ENCODE measurements at places on chromosomes 2 and 18.

DNA sequence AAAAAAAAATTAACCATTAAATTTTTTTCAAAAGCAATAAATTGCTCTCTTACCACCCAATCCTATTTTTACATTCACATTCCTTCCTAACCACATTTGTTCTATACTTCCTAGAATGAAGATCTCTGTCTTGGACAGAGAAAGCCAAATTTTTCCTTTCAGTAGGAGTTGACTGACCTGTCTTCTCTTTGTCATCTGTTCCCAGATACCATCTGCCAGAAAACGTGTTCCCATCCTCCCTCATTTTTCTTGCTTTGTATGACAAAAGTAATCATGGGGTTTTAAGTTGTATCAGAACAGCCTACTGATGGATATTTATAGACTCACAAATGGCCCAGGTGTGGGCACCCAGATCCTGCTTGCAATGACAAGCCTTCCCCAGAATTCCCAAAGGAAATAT, 182.1 kb downstream of the CYP26B1 start:
- DNase-seq, result no peak

DNA sequence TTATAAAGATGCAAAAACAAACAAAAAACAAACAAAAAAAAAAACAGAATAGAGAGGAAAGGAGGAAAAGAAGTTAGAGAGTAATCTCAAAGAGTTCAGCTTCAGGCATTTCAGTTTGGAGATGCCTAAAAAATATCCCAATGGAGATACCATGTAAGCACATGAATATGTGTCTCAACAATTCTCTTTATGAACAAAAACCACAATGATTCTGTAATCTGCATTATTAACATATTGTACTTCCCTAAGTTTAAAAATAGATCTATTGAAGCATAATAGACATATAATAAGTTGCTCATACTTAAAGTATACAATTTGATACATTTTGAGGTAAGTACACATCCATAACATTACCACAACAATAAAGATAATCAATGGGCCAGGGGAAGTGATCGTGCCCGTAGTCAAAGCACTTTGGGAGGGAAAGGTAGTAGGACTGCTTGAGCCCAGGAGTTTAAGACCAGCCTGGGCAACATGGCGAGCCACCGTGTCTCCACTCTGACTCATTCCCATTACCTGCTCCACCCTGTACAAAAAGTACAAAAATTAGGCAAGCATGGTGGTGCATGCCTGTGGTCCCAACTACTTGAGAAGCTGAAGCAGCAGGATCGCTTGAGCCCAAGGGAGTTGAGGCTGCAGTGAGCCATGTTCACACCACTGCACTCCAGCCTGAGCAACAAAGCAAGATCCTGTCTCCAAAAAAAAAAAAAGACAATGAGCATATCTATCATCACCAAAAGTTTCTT, 158.9 kb downstream of the ATAD2B start:
- DNase-seq, result peak; percentile 30

DNA sequence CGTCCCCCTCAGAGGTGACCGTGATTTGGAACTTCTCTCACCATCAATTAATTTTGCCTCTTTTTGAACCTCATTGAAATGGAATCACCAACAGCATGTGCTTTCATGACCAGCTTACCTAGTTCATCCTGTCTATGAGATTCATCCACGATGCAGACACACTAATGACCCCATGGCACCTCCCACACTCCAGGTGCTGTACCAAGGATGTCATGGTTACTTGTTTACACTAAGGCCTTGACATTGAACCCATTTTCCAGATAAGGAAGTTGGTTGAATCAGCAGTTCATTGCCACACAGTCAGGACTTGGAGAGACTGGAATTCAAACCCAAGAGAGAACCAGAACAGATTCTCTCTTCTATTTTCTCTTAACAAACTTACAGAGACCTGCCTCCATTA, 139.0 kb downstream of the ZFP36L2 start:
- DNase-seq, result no peak

DNA sequence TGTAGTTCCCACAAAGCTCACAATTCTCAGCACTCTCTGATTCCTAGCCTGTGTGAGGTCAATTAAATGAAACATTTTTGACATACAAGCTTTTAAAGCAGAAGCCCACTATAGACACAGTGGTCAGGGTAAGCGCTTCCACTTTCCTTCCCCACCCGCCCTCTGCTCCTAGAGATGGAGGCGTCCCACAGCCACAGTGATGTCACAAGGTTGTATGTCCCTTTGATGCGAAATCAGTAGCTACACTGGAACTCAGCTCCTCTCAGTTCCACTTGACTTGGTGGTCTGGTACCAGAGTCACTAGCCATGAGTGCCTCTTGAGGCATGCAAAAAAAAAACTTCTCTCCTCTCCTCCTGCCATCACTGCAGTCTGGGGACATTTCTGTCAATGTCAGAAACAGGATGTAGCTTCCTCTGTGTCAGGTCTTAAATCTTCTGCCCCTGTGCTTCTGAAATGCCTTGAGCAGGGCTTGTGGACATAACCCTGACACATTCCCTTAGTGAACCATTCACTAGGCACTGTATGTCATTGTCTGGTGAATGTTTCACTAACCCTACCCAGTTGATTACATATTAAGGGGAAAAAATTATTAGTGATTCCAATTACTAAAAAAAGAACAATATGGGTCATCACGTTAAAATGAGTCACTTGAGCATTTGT, 7.8 kb downstream of the SULT1C4 start:
- DNase-seq, result no peak

DNA sequence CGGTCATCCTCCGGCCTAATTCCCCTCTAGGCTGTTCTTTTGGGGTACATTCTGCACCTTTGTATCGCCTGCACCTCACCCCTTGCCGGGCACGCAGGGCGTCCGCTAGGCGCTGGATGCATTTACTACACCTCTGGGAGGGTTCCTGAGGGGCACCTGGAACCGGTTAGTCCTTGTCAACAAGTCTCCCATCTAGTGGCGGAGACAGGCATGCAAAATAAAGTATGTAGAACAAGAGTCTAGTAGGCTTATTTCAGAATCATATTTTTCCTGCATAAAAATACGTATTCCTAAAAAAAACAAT, 705 bp upstream of the TEX261 start:
- peak; percentile 21 for DNase-seq

- DNase-seq, result no peak
Observed at GRCh38 chr2:184734338-184734737, 136.0 kb downstream of the ZNF804A start.

GRCh38 chr2:7625392-7626138, 708.4 kb downstream of the RNF144A start:
- no peak for DNase-seq
